Brain microvascular endothelial cell (primary cell): ENCODE measurements at places on chromosomes 16 and 17.

DNA sequence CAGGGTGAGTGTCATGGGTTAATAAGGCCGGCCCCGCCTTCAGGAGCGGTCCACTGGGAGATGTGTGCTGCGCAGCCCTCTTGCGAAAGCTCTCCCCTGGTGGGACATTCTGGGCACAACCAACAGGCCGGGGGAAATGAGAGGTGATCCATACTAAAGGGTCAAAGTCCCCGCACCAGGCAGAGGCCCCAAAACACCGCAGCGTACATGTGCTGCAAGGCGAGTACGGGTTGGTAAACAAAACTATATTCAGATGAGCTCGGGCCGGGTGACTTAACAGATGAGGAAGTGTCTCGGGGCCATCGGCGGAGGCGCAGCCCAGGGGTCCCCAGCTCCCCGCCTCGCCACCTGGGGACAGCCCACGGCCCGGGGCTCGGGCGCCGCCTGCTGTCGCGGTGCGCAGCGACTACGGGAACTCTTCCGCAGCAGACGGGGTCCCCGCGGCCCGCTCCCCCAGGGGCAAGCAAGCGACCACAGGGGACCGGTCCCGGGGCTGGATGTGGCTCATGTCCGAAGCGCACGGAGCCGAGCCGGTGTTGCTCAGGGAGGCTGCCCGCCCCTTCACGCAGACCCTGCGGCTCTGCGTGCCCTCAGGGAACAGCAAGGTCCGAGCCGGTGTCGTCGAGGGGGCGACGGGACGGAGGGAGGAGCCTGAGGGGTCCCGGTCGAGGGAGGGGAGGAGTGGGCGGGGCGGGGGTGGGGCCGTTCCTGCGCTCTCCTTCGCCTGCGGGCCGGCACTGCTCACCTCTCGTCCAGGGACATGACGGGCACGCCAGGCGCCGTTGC lies at the start of gene RAB37:
Gene RAB37, plus strand, starts transcription at position 744 of the 786 bp plus-strand sequence. Its CDS starts 17 bp downstream, at position 761.
- no peak for DNase-seq

- no peak for DNase-seq
These were observed 3.1 kb upstream of the WDR90 start for GRCh38 chr16:645852-646678.

DNA sequence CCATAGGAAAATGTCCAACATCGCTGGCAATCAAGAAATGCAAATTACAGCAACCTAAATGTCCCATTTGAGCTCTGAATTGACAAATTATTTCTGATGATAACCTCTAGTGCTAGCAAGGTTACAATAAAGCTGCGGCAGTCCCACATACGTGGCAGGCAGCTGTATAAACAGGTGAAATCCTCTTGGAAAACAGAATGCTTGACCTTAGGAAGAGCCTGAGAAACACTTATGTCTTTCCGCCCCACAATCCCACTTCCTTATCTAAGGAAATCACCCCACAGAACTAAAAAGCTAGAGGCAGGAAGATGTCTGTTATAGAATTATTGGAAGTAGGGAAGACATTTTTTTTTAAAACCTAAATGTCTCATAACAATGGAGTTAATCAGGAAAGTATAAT lies 154.3 kb downstream of the KATNIP start:
- DNase-seq: no peak

- DNase-seq: no peak
These were observed 5.5 kb downstream of the KRT35 start for GRCh38 chr17:41475421-41475820.

GRCh38 chr16:85209526-85210121 lies 97.4 kb upstream of the CIBAR2 start:
- DNase-seq: no peak

- no peak for DNase-seq
These were observed 17.0 kb downstream of the TNS4 start for GRCh38 chr17:40484285-40484972.

GRCh38 chr16:48330841-48331192 lies 54.4 kb downstream of the SIAH1 start:
- no peak for DNase-seq

GRCh38 chr17:44787271-44787940 lies 28.6 kb downstream of the ADAM11 start:
- DNase-seq: no peak

DNA sequence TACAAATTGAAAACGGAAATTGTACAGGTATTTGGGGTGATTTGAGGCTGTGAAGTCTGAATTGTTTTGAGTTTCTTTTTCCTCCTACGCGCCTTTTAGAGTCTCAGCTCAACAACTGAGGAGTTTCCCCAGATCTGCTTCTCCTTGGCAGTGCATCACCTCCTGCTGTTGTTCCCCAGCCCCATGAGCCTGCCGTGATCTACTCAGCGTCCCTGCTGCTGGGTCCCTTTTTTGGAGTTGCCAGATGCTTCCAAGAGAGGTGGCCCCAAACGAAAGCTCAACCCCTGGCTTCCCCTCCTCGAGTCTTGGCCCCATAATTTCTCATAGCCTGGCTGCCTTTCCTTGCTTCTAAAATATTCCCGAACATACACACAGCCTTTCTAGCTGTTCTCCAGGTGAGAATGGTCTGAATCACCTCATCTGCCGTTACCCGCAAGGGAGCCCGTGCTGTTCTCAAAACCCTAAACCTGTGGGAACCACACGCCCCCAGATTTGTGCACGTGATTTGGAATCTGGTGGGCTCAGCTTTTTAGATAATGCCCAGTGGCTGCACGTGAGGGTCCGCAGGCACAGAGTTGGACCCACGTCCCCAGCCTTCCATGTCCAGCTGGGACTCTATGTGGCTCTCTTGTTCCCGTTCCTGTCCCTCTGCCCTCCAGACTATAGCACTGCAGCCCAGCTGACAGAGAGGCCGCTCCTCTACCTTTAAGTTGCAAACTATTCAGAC lies 179.1 kb upstream of the CHMP6 start:
- DNase-seq: no peak

GRCh38 chr16:57996406-57997175 lies 3.9 kb downstream of the ZNF319 start:
- no peak for DNase-seq

- no peak for DNase-seq
These were observed 31.3 kb downstream of the GRIN2A start for GRCh38 chr16:10150906-10151305.

DNA sequence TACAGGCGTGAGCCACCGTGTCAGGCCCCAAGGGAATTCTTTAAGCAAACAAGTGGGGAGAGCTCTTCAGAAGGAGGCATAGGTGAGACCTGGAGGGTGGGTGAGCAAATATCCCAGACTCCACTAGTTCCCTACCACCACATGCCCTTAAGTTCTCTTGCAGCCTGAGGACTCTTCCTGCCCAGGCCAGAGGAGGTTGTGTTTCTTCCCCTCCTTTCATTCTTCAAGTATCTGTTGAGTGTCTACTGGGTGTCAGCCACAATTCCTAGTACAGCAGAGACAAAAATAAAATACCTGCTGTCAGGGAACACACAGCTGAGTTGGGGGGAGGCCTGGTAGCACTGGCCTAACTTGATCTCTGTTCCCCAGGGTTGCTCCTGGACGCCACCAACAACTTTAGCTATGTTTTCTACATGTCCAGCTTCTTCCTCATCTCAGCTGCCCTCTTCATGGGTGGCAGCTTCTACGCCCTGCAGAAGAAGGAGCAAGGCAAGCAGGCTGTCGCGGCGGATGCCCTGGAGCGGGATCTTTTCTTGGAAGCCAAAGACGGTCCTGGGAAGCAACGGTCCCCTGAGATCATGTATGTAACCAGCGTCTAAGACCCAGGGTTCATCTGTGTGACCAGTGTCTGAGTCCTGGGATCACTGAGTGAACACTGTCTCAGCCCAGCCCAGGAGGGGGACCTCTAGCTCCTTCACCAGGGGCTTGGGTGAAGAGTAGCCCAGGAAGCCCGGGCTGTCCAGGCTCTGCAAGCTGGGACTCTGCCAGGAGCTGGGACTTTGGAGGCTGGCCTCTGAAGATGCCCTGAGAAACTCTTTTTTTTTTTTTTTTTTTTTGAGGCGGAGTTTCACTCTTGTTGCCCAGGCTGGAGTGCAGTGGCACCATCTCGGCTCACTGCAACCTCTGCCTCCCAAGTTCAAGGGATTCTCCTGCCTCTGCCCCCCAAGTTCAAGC lies 5.9 kb upstream of the ARMC7 start:
- no peak for DNase-seq

GRCh38 chr17:66948061-66948750 lies 16.3 kb upstream of the CACNG4 start:
- DNase-seq: no peak

- no peak for DNase-seq
These were observed 4.8 kb downstream of the EVPL start for GRCh38 chr17:76022285-76022684.

DNA sequence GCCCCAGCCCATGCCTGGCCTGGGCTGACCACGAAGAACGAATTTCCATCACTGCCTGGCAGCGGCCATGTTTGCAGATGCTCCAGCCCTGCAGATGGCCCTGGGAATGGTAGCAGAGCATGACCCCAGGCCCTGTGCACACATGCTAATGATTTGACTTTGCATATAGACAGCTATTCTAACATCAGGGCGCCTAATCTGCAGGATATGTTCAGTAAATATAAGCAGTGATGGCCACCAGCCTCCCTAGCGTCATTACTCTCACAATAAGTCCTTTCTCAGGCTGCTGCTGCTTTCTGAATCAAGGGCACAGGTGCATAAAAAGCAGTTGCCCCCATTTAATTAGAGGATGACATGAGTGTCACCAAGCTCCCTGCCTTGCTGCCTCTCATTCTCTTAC lies 24.2 kb downstream of the DNAH9 start:
- no peak for DNase-seq

DNA sequence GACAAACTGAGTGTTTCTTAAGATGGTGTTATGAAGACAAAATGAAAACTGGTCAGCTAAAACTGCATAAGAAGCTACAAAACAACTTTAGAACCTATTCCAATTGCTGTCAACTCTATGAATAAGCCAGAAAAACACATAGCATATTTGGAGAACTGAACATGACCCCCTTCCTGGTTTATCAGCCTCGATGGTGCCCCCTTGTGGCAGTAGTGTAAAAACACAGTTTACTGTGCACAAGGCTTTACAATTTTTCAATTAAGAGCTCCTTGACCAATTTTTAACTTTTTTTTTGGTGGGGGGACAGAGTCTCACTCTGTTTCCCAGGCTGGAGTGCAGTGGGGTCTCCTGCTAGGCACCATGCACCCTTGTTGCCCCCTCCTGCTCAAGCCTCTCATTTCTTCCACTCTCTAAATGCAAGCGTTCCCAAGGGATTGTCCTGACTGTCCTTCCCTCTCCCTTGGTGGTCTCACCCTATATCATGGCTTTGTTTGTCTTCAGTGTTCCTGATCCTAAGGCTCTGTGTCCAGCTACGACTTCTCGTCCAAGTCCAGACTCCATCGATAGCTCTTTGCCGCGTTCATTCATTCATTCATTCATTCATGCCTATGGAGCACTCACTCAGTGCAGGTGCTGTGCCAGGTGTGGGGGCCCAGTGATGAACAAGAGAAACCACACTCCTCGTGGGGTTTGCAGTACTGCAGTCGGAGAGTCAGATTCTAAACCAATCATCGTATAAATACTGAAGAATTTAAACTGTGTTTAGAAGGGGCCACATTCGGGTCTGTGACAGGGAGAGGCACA lies 7.5 kb downstream of the EIF1 start:
- DNase-seq: no peak

- DNase-seq: peak; percentile 66
These were observed 156.4 kb downstream of the CMIP start for GRCh38 chr16:81601008-81601428.

DNA sequence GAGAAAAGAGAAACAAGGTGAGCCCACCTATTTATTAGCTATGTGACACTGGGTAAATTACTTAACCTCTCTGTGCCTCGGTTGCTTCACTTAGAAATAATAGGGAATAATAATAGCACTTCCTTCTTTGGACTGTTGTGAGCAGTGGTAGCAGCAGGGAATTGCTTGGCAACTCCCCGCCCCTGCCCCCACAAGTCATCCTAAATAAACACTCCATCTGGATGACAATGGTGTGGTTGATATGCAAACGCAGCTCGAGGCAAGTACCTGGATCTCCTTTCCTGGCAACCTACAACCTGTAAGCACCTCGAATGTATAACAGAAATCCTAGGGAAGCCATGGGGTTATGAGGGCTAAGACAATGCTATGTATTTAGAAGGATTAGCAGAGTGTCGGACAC lies 9.1 kb downstream of the TEKT3 start:
- DNase-seq: no peak

DNA sequence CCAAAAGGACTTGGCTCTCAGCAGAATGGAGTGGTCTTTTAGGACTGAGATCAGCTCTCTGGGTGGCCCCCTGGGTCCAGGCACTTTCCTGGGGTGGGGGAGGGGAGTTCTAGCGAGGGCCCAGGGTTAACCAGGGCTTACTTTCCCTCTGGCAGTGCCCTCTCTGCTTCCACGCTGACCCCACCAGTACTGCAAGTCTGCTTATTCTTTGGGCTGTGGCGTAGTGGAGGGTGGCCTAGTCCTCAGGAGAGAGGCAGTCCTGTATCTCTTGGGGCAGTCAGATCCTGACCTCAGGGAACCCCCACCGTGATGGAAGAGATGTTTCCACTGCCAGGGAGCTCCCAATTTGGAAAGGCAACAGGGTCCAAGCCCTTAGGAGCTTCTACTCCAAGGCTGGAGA lies 79.4 kb downstream of the CCDC182 start:
- no peak for DNase-seq

DNA sequence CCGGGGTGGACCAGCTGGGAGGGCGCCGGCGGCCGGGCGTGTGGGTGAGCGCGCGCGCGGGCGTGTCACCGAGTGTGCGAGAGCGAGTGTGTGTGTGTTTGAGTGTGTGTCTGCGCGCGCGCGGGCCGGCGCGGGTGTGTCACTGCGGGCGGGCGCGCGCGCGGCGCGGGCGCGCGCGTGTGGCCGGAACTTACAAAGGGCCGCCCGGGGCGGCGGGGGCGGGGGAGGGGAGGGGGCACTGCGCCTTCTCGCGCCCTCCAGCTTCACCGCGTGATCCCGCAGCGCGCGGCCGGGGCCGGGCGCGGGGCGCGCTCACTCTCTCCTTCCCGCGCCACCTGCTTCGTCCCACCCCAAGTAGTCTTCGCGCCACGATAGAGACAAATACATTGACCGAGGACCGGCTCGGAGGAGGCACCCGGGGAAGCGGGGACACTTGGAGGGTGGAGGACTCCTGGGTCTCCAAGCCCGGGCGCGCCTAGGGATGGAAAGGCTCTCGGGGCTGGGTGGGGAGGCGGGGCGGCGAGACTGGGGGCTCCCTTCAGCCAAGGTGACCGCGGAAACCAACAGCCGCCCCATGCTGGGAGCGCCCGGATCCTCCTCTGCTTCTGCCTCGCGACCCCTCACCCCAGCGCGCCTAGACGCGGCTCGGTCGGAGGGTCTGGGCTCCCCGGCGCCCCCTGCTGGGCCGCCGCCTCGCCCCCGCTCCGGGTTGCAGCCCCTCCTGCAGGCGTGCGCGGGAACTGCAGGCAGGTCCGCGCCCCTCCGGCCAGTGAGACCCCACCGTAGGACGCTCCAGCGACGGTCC lies at the start of gene SRCIN1:
Gene SRCIN1, minus strand, starts transcription at position 112 of the 805 bp plus-strand sequence. CDS start 247 bp downstream, outside the sequence.
- no peak for DNase-seq

- no peak for DNase-seq
These were observed 3.4 kb upstream of the HSF5 start for GRCh38 chr17:58491510-58492045.

DNA sequence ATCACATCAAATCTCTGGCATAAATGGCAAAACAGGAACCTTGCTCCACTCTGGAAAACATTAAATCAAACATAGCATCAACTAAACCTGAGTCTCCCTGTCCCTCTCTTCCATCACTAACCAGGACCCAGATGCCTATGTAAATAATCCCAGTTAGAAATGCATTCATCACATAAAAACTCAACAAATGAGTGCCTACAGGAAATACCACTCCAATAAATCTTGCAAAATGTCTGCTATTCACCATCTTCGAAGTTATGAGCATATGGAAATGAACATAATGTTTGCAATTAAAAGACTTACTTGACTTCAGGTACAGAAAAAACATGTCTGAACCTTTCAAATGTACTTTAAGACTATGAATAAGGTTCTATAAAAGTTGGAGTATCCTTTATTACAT lies 425.0 kb downstream of the CDH11 start:
- no peak for DNase-seq
